SK-N-SH (cell line): ENCODE measurements at places on chromosomes 5 and 9. TPM values are rescaled to one million over a fixed set of nuclear protein-coding genes. Genes with fewer than 3 reads are reported as not detected.

GRCh38 chr9:93218671-93219420 lies 34.9 kb downstream of the WNK2 start:
- H3K27ac ChIP-seq = no peak overlapping the region
- no peak for DNase-seq
- no peaks in the 10 kb centered on the region for H3K36me3 ChIP-seq
- H3K4me3 ChIP-seq = no peak overlapping the region

DNA sequence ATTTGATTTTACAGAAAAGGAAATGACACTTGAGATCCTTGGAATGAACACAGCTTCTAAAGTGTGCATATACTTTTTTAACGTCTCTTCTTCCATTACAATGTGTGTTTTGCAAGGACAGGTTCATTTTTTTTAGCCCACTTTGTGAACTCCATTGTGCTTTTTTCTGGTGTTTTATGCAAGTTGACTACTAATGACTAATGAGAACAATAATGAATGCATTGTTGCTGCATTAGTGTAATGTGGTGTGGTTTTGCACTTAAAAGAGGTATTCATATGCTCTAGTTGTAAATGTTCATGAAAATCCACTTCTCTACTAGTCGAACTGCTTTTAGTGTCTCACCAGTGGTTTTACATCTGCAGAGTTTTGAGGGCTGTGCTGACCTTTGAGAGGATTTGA lies 93.6 kb downstream of the UHRF2 start:
- H3K4me3 ChIP-seq = no peak overlapping the region
- H3K27ac ChIP-seq = peak overlapping the region; percentile 26
- no peaks in the 10 kb centered on the region for H3K4me1 ChIP-seq
- peaks cover 35% of the 10 kb centered on the region for H3K36me3 ChIP-seq
- no peaks in the 10 kb centered on the region for H3K27me3 ChIP-seq
- DNase-seq = no peak

DNA sequence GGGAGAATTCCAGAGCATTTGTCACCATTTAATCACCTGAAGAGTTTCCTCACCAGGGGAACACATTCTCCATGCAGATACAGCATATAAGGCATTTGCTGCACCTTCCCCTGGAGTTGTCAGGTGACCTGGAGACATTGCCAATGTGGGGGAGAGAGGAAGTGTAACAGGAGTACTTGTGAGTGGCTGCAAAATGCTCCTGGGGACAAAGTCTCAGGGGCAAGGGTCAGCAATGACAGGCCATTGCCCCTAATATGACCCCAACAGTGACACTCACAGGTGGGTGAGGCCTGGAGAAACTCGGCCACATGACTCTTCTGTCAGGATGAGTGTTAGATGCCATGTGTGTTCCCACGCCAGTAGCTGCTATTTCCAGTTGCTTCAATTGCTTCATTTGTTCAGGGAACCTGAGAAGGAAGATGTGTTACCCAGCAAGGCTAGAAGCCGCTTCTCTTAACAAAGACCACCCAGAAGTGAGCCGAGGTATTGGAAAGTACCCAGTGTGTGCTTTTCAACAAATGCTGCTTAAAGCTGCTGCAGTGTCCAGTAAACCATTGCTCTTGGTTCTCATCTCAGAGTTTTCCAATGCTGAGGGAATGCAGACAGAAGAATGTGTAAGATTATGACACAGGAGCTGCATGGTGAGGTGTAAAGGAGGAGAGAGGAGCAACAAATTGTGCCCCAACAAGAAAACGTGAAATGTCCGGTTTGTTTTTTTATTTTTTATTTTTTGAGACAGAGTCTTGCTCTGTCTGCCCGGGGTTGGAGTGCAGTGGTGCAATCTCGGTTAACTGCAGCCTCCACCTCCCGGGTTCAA lies 128.2 kb upstream of the SLC44A1 start:
- DNase-seq = no peak
- no peaks in the 10 kb centered on the region for H3K36me3 ChIP-seq
- H3K27me3 ChIP-seq = no peaks in the 10 kb centered on the region
- H3K27ac ChIP-seq = no peak overlapping the region

Gene OBP2B
- not detected in 2 replicates for polyA plus RNA-seq

Gene FAM153A
- not detected in 2 replicates for polyA plus RNA-seq

Gene SLC6A3
- polyA plus RNA-seq = not detected in 2 replicates

DNA sequence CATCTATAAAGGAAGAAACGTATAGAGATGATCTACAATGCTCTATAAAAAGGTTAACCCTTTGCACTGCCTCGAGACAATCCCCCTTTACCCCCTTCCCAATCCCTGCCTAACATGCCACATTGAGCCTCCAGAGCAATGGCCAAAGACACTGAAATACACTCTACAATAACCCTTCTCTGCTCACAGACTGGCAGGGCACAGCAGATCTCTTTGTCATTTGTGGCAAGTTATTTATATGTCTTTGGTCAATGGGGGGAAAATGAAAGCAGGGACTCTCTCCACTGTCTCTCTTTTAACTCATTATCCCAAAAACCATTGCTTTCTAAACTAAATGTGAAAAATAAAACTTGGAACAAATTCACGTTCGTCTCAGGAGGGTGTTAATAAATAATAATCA lies 51.7 kb downstream of the PTCH1 start:
- peaks cover 39% of the 10 kb centered on the region for H3K4me1 ChIP-seq
- H3K4me3 ChIP-seq = no peak overlapping the region
- H3K27ac ChIP-seq = no peak overlapping the region
- no peak for DNase-seq

Gene TMC1
- 0.10 TPM in 1 of 2 replicates, not detected in the other for polyA plus RNA-seq

- no peak for DNase-seq
- H3K4me1 ChIP-seq = no peaks in the 10 kb centered on the region
- H3K36me3 ChIP-seq = no peaks in the 10 kb centered on the region
- no peak overlapping the region for H3K4me3 ChIP-seq
- H3K27ac ChIP-seq = no peak overlapping the region
These were observed 555.5 kb upstream of the ST8SIA4 start for GRCh38 chr5:101458587-101458986.
